T-helper 17 cell (primary cell): ENCODE measurements at places on chromosomes 4 and X.
A peak's percentile ranks its signal among the peaks of the same experiment; 100 is the strongest.

DNA sequence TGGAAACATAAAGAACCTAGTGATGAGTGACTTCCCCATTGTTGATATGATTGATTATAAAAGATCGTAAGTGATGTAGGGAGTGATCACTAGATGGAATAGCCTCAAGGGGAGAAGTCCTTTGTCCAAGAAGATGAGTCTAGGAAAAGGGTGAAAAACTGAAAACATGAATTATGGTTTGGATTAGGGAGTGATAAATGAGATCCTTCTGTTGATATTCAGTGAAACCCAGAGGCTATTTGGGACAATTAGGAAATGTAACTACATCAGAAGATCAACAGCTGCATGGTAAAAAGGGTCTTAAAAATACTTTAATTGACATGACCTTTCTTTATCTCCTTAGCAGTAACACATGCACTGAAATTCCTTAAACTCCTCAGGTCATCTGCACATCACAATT lies 124.0 kb upstream of the UNC5C start:
- DNase-seq, result no peak

- DNase-seq, result no peak
Observed at GRCh38 chr4:147994491-147995385, 262.9 kb downstream of the ARHGAP10 start.

- DNase-seq, result no peak
Observed at GRCh38 chr4:117466388-117466787, 381.0 kb upstream of the TRAM1L1 start.

GRCh38 chrX:97995834-97996233 lies 1112.1 kb downstream of the RPA4 start:
- no peak for DNase-seq

DNA sequence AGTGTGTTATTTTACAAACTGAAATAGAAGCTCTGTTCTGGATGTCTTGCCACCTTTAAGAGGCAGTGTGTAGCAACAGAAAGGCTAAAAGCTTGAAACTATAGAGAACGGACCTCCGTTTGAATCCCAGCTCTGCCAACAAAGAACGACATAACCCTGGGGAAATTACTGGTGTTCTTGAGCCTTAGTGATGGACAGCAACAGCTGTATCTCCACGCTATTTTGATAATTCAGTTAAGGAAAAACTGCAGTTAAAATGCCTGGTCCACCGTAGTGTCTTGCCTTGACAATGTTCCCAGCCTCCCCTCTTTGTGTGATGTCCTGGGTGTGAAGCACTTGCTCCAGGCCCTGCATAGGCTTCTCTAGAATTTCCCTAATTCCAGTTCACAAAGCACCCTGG lies 256.8 kb upstream of the HS3ST1 start:
- no peak for DNase-seq

GRCh38 chr4:8905226-8905772 lies 33.7 kb upstream of the HMX1 start:
- DNase-seq, result peak; percentile 3

- DNase-seq, result no peak
Observed at GRCh38 chrX:134374910-134375309, 85.1 kb upstream of the HPRT1 start.

DNA sequence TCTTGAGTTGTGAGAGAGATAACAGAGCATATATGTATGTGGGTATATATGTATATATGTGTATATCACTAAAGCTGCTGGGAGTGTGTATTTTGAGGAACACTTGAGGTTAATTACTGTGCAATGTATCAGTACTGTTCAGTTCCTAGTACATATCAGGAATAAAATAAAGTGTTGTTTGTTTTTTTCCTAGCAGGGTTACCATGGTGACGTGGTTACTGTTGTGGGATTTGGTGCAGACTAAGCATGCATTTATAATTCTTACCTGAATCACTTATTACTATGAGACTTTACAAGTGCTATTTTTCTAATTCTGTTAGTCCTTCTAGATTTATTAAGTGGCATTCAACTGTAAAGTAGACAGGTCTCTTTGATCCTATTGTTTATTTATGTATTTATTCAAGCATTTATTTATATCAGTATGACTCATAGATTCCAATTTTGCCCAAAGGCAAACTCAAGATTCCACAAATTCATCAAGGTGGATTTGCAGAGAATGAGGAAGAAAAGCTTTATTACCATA lies 26.9 kb upstream of the BEX4 start:
- no peak for DNase-seq

DNA sequence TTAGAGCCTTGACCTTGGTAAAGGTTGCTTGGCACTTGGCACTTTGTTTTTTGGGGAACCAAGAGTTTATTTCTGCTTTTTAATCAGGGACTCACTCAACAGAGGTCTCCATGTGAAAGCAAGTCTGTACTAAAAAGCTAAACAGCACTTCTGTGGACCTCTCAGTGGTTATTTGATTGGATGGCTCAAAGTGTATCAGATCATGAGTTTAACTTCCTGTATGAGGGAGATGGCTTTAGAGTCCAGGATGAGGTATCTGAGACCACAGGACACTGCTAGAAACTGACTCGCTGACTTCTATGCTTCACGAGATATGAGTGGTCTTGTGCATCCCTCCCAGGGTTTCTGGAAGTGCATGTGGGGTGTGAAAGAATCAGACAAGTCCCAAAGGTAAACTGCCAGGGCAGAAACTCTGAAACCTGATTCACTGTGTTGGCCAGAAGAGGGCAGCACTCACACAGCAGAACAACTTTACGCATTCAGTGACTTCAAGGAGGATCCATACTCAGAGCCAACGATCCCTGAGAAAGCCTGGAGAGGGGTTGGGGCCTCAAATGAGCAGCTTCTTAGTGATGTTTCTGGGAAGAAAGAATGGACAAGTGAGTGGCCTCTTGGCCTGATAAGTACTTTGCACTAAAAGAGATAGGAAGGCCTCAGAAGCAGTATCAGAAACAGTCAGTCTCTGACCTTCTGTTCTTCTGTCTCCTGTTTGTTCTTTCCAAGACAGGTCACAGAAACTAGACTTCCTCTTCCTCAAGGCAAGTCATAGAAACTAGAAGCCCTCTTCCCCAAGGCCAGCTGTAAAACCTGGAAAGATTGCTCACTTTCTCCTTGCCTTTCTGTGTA lies 220.3 kb upstream of the CXCL13 start:
- peak; percentile 12 for DNase-seq

GRCh38 chrX:123665197-123665596 lies 67.7 kb downstream of the THOC2 start:
- no peak for DNase-seq

DNA sequence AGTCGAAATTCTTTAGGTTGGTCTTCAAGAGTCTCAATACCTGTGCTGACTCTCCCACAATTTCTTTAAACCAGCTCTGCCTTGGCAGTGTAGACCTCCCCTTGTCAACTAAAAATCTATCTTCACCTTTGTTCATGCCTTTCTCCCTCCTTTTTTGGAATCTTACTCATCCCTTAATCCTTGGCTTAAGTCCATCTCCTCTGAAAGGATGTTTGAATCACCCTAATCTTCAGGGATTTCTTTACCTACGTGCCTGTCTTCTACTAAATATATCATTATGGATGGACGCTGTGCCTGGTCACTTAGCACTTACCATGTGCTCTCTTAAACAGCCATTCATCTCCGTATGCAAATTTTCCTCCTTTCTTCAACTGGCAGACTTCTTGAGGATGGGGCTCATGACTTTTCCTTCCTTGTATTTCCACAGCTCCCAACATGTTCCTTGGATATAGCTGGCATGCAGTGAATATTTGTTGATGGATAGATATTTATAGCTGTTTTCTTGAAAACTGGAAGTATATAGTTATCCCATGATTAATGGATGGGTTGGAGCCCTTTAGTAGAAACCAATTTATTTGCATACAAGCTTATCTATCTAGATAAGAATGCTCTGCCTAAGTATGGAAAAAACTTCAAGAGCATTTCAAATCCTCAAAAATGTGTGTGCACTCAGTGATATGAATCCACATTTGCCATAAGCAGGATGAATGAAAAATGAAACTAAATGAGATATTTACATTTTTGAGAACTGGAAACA lies 166.6 kb downstream of the SPRY1 start:
- DNase-seq, result no peak

GRCh38 chrX:27884654-27885053 lies 76.9 kb downstream of the MAGEB10 start:
- DNase-seq, result no peak

DNA sequence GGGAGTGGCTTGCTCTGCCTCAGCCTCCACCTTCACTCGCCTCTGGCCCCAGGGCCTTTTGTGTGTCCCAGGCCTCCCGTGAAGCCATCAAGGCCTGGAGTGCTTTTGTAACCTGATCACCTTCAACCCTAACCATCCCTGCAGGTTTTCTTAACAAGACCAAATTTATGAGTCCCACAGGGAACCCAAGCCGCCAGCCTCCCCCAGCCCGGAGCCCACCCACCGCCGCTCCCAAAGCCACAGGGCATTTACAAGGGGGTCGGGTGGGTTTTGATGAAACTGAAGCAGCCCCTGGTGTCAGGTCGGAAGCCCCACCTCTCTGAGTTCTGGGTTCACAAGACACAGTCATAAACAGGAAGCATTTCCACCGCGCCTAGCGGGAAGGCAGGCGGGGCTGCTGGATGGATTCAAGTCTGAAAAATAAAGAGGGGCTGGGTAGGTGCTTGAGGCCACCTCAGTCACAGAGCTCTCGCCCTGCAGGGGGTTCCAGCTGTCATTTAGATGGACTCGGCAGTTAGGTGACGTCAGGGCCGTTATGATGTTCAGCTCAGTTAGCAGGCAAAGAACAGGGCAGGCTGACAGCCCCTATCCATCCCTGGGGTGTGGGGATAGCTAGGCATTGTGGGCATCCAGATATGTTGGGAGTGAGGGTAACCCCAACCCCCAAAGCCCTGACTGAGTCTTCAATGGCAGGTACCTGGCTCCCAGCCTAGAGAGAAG lies 128.5 kb downstream of the BCOR start:
- DNase-seq, result no peak

DNA sequence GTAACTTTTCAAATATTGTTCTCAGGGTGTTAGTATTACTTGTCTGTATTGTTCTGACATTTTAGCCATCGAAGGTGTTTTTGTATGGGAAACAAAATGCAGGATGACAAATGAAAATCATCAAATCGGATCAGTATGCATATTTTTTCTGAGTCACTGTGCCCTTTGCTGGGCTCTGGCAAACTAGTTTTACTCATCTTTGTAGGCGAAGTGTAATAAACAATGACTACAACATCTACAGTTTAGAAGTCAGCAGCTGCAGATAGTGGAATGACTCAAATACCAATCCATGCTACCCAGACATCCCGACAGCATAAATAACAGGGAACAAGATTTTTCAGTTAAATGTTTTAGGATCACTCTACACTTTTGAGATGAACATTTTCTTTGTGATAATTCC lies 557.3 kb upstream of the TENM3 start:
- no peak for DNase-seq

- no peak for DNase-seq
Observed at GRCh38 chr4:178953447-178954120, 1511.3 kb upstream of the AGA start.

GRCh38 chrX:12139934-12140611 lies 1.8 kb downstream of the FRMPD4 start:
- no peak for DNase-seq

- no peak for DNase-seq
Observed at GRCh38 chr4:100649417-100649816, 131.6 kb upstream of the EMCN start.

DNA sequence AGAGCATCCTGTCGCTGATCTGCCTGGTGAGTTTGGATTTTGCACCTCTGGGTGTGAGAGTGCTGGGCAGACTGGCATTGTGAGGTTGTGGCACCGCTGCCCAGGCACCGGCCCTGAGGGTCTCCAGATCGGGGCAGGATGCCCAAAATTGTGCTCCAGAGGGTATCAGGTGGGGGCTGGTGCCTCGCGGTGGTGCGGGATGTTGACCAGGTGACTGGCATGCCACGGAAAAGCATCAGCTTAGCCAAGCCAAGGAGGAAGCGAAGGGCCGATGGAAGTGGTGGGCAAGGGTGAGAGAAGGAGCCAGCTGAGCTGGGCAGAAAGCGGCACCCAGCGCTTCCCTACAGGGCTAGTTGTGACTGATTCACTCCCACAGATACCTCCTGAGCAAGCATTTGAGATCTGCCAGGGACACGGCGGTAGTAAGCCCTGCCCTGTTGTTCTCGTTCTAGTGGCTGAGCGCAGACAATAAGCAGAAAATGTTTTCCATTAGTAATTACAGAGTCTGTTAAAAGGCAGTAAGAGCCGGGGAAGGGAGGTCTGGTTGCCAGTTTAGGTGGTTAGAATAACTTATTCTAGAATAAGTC lies 809 bp downstream of the ZFP92 start:
- no peak for DNase-seq
